ENCODE measurements at places on chromosomes 3 and 15.
A peak's percentile ranks its signal among the peaks of the same experiment; 100 is the strongest.

GRCh38 chr3:194137506-194138474, 1.8 kb downstream of the HES1 start:
- DNase-seq: peak; percentile 19

GRCh38 chr15:62803856-62804400, 238.6 kb upstream of the TPM1 start:
- DNase-seq: no peak

DNA sequence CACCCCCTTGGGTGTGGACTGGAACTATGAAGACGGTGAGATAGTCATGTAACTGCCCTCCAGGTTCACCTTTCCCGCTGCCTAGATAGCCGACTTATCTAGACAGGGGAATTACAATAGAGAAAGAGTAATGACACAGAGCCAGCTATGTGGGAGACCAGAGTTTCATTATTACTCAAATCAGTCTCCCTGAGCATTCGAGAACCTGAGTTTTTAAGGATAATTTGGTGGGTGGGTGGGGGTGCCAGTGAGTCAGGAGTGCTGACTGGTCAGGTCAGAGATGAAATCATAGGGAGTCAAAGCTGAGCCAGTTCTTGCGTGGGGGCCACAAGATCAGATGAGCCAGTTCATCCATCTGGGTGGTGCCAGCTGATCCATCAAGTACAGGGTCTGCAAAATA, 19.7 kb upstream of the DNAJC19 start:
- no peak for DNase-seq

GRCh38 chr3:18744472-18744871, 319.3 kb upstream of the SATB1 start:
- DNase-seq: no peak

GRCh38 chr3:172726380-172726779, 15.5 kb upstream of the NCEH1 start:
- no peak for DNase-seq

GRCh38 chr3:9399746-9400145, 2.3 kb downstream of the SETD5 start:
- DNase-seq: no peak

DNA sequence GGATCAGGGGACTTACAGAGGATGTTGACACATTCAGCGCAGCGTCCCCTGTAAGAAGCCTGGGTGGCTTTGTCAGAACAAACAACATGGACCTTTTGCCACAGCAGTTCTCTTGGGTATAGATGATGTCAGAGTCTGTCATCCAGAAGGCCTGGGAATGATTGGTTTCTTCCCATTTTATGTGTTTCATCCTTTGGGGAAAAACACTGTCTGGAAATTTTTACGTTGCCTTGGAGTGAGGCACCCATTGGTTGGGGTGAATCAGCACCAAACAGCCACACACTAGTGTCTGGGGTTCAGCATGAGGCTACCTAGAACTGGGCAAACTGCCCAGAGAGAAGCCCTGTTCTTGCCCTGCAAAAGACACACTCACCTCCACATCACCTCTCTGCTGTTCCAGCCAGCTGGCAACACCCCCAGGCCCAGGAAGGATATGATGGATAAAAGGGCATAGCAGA, 123.0 kb downstream of the FAM43A start:
- DNase-seq: no peak

- DNase-seq: no peak
Measured at GRCh38 chr3:82386647-82387046, 625.2 kb upstream of the GBE1 start.

Measured in activated gamma-delta T cell treated with Interleukin-2 at 50 U/mL for 16 hours (primary cell).